ENCODE measurements at places on chromosomes 7 and 10.

GRCh38 chr7:73852500-73852899 lies 8.5 kb upstream of the TMEM270 start:
- DNase-seq = no peak

DNA sequence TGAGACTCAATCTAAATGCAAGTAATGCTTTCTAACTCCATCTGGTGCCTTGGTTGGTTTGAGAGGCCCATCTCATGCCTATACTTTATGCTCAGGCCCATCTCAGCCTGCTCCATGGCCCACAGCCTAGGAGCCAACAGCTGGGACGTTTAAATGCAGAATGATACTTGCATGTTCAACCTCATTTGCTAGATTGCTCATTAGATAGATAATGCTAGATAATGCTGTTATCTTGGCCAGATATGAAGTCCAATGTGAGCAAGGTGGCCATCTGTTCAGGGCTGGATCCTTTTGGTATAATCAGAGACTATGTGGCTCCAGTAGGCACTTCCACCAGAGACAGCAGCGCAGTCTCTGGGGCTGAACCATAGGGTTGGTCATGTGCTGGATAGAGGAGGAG lies 321.6 kb upstream of the PHYHIPL start:
- DNase-seq = no peak

- no peak for DNase-seq
These were observed 669.8 kb upstream of the ANKRD30A start for GRCh38 chr10:36455526-36456133.

DNA sequence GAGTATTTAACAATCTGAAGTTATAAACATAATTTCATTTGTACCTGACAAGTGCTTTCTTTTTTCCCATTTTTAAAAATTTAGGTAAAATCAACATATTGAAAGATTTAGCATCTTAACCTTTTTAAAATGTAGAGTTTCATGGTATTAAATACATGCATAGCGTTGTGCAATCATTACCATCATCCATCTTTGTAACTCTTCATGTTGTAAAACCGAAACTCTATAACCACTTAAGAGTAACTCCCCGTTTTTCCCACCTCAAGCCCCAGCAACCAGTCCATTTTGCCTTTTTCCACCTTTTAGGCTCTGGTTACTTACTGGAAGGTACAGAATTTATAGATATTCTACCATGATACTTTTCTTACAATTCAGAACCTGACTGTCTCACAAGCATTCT lies 892.5 kb downstream of the DNAJB9 start:
- no peak for DNase-seq

DNA sequence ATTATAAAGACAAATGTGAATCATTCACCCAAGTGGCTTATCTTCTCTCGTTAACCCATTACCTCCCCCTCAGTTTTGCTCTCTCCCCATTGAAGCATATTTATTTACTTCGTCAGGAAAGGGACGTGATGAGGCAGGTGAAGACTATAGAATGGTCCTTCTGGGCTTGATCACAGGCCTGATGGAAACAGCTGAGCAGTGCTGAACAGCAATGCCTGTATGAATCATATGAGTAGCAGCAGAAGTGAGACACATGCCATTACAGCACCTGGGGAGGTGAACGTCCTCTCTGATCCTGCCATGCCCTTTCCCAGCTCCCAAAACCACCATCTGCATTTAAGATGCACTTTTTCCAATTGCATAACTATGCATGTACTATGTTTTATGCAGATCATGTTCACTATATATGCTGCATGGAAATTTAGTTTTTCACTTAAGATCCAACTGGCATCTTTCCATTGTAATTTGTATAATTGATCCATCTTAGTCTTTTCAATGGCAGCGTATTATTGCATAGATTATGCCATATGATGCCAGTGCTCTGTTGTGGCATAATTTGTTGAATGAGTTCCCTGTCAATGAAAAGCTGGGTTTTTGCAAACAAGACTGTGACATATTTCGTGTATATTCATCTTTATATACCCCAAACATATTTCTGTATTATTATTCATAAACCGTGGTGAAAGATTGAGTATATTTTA lies 105.3 kb downstream of the CXCL12 start:
- DNase-seq = no peak

DNA sequence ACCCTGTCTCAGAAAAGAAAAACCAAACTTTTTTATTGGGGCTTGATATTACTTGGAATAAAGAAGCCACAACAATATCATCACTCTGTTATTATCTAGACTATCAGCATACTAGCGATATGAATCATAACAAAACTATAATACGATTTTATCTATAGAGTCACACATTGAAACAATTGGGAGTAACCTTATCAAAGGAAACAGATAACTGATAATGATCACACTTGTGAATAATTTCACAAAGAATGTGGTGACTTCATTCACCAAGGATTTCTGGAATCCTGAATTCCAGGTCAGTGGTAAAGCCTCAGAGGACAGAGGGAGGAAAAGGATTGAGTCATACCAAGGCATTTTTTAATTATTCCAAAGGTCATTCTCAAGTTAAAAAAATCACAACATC lies 32.1 kb upstream of the NMT2 start:
- DNase-seq = no peak

GRCh38 chr10:78899996-78900714 lies 168.6 kb upstream of the ZMIZ1 start:
- DNase-seq = no peak

GRCh38 chr10:16986082-16986405 lies 143.6 kb downstream of the CUBN start:
- DNase-seq = no peak

- DNase-seq = no peak
These were observed 21.0 kb downstream of the GRB10 start for GRCh38 chr7:50761713-50762112.

DNA sequence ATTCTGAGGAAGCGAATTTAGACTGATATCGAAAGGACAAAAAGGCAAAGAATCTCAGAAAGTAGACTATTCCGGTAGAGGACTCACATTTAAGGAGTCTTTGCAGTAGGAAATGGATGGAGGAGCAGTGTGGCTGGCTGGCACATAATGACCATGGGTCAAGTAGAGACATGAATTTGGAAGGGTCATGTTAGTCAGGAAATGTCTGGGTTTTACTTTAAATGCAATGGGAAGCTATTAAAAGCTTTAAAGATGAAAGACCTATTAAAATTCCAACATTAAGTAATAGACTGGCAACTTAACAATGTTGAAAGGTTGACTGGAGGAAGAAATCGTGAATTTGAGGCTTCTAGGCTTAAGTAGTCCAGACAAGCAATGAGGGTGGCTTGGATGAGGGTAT lies 90.0 kb upstream of the SEMA3C start:
- DNase-seq = no peak

DNA sequence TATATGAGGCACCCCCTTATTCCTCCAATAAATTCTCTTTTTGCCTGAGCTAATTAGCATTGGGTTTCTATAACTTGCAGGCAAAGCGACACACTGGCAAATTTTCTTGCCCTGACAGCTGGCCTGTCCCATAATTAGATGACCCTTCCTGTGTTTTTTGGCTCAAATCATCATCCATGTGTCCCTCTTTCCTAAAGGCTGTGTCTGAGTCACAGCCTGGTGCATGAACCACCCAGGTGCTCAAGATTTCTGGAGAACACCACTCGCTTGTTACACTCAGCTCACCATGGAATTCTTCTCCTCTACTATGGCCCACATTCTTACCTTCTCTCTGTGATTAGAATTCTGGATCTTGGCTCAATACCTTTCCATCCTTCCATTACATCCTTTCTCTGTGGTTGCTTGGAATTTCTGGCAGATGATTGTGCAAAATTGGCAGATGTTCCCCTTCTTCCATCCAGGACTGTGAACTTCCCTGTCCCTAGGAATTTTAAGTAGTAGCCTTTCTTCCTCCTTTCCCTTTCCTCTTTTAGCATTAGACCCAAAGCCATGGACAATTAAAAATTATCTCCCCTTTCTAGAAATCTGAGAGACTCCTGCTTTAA lies 116.0 kb upstream of the ANKRD1 start:
- no peak for DNase-seq

GRCh38 chr7:115471891-115472290 lies 550.0 kb downstream of the MDFIC start:
- no peak for DNase-seq

DNA sequence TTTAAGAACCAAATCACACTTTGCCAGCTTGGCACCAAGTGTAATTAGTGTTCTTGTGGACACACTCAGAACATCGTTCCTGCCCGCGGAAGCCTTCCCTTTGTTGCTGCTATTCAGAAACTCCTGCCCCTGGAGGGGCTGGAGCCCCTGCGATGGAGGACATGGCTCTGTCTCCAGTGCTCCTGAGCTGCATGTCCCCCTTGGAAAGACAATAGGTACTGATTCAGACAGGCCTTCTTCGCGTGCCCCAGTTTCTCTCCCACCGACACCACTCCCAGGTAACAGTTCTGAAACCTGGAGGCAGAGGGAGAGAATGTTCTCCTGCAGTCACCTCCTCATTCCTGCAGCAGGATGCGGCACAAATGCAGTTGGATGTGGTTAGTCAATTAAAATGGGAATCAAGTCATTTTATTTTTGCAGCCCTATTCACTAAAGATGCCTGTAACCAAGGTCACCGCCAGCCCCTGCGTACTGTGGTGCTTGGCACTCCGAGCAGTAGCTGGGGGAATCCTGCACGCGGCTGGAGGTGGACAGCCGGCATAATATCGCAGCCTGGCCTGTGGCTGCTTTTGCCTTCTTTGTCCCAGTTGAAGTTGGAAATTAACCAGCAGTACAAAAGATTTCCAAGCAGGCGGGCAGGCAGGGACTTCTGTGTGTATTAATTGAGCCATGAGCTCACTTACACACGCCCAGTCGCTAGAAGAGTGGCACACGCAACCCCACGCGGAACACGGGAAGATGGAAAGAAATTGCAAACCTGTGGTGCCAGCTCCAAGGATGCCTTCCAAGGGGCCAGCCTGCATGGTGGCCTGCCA lies 205.7 kb downstream of the EBF3 start:
- DNase-seq = no peak

All from hematopoietic multipotent progenitor cell treated with erythropoietin and hydrocortisone succinate and interleukin-3 and kit ligand, for 17 days (in vitro differentiated cells).